CD4-positive, alpha-beta memory T cell (primary cell): ENCODE measurements at places on chromosomes 1 and 21. TPM values are rescaled to one million over a fixed set of nuclear protein-coding genes. Genes with fewer than 3 reads are reported as not detected.

NOS1AP gene
- not detected for total RNA-seq

BATF3 gene
- total RNA-seq, result 0.64 TPM

SRSF4 gene
- 83.3 TPM for total RNA-seq

KLHL12 gene
- 27.1 TPM for total RNA-seq

HHIPL2 gene
- 0.26 TPM for total RNA-seq

CASP9 gene
- total RNA-seq, result 11.7 TPM

YOD1 gene
- total RNA-seq, result 9.7 TPM

LCE1A gene
- total RNA-seq, result not detected

LBR gene
- total RNA-seq, result 150 TPM

AMY1C gene
- total RNA-seq, result not detected

MAP1LC3C gene
- not detected for total RNA-seq

GRCh38 chr1:174157157-174157806, 2.0 kb upstream of the RABGAP1L start:
- no peak for DNase-seq

DNA sequence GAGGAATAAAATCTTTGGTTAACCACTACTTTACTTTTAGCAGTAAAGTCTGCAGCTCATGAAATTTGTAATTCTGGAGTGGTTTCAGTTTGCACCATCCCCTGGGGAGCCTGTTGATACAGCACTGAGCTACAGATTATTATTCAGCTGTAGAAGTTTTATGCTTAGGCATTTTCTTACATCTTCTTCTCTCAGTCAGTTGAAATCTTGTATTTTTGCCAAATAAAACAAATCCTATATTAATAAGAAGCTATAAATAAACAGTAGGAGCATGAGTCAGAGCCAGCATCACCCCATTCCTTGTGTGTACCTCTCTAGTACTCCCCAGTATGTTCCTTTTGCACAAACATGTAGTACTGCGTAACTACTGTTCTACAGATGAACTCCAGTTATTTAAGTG, 118.9 kb downstream of the ATF6 start:
- no peak for DNase-seq

DNA sequence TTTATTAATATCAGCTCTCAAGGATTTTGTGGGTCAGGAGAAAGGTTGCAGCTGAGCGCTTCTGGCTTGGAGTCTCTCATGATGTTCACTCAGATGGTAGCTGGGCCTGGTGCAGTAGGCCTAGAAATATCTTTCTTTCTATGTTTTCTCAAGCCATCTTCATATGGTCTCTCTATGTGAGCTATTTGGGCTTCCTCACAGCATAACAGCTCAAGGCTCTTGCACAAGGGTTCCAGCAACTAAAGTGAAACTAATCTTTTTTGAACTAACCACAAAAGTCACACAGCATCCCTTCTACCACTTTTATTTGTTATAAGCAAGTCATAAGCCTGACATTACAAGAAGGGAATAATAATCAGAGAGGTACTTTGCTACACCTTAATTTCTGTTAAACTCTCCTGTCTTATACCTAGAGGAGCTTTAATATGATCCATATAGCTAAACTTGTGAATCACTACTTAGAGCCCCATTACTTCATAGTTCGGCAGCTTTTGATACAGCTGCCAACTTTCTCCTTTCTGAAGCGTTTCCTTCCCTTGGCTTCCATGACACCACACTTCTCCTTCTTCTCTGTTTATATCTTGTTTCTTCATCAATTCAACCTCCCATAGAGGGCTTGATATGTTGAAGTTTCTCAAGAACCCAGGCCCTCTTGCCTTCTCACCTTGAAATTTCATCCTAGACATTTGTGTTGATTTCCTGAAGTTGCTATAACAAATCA, 720.2 kb downstream of the LTN1 start:
- DNase-seq, result no peak

DNA sequence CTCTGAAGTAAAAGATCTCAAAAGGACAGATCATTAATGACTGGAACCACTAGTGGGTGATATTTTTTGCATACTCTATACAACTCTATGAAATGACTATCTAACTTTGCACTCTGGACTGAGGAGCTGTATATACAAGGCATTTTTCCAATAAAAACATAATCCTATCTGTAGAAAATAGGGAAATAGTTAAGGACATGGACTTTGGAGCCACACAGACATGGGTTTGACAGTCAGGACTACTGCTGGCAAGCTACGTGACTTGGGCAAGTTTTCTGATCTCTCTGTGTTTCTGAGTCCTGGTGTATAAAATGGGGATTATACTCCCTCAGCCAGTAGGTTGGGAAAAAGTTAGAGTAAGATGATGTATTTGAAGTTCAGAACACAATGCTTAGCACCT, 20.9 kb upstream of the HSD3B2 start:
- DNase-seq, result no peak

GRCh38 chr1:10756842-10757241, 39.6 kb downstream of the CASZ1 start:
- no peak for DNase-seq

GRCh38 chr1:16349847-16350406, 2.4 kb downstream of the FBXO42 start:
- no peak for DNase-seq

DNA sequence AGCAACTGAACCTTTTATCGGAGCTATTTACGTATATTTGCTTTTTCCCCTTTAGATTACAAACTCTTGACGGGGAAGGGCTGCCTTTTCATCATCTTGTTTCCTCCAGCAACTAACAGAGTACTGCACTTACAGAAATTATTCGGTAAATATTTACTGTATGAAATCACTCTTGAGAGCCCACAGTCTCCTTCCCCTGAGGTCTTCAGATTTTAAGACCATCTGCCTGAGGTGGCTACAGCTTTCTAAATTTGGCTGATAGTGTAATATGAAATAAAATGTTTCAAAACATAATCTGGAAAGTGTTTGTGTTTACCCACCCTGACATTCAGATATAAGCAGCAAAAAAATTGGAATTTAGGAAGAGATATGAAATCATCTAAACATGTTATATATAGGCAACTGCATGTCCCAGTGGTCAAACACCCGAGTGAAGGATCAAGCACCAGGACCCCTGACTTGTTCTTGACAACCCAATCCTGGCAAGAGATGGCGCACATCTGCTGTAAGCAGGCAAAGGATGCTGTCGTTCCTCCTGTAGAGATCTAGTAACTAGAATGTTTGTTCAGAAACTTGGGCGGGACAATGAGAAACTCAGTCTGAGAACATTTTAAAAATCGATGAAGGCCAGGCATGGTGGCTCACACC, 60.9 kb downstream of the SIPA1L2 start:
- DNase-seq, result no peak

GRCh38 chr1:208216062-208216461, 28.1 kb downstream of the PLXNA2 start:
- DNase-seq, result no peak

GRCh38 chr1:203944651-203945404, 83.4 kb downstream of the SNRPE start:
- DNase-seq, result no peak

GRCh38 chr1:214739621-214740238, 136.7 kb downstream of the CENPF start:
- no peak for DNase-seq

- peak; percentile 30 for DNase-seq
Measured at GRCh38 chr1:9196129-9197040, 38.2 kb upstream of the H6PD start.

DNA sequence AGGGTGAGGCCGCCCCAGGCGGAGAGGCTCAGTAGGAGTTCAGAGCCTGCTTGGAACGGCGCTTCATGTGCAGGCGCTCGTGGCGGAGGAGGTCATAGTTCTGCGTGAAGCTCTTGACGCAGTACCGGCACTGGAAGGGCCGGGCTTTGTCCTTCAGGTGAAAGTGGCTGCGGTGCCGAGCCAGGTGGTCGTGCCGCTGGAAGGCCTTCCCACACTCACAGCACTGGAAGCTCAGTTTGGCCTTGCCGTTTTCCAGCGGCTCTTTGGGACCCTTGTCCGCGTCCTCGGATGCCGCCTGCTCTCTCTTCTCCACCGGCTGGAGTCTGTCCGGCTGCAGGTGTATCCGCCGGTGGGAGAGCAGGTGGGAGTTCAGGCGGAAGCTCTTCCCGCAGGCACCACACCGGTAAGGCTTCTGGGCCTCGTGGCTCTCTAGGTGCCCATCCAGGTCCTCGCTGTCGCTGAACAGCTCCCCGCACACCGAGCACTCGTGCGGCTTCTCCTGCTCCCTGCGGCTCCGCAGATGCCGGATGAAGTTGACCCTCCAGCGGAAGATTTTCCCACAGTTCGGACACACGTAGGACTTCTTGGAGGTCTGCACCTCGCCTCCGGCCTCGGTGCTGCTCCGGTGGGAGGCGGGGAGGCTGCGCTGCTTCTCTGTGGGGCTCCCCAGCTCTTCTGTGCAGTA, 31.0 kb downstream of the ZNF496 start:
- no peak for DNase-seq

GRCh38 chr1:22506130-22506692, 54.6 kb downstream of the ZBTB40 start:
- no peak for DNase-seq

- no peak for DNase-seq
Measured at GRCh38 chr1:80533775-80534334, 1266.9 kb upstream of the ADGRL2 start.

GRCh38 chr1:49160677-49161076, 384.0 kb upstream of the BEND5 start:
- no peak for DNase-seq

- no peak for DNase-seq
Measured at GRCh38 chr1:77388661-77389060, 106.8 kb downstream of the AK5 start.
